ENCODE measurements at places on chromosomes 3 and 15. TPM values are rescaled to one million over a fixed set of nuclear protein-coding genes. Genes with fewer than 3 reads are reported as not detected.

Gene SCN11A
- under 0.01 TPM for total RNA-seq

Gene ANKUB1
- not detected for total RNA-seq

Gene CHRNA5
- 0.78 TPM for total RNA-seq

Gene CADPS
- total RNA-seq, result 0.17 TPM

Gene MED12L
- total RNA-seq, result 1.0 TPM

Gene SLC2A2
- total RNA-seq, result not detected

Gene GUCA1C
- not detected for total RNA-seq

Gene GP5
- 0.69 TPM for total RNA-seq

Gene AHSG
- total RNA-seq, result not detected

Gene GOLGA6B
- total RNA-seq, result not detected

Gene PIGZ
- 3.4 TPM for total RNA-seq
